Suppressor macrophage (primary cell): ENCODE measurements at places on chromosomes 16 and 17.
A peak's percentile ranks its signal among the peaks of the same experiment; 100 is the strongest.

- no peak for DNase-seq
Measured at GRCh38 chr16:29898135-29898803, 1.1 kb downstream of the SEZ6L2 start.

DNA sequence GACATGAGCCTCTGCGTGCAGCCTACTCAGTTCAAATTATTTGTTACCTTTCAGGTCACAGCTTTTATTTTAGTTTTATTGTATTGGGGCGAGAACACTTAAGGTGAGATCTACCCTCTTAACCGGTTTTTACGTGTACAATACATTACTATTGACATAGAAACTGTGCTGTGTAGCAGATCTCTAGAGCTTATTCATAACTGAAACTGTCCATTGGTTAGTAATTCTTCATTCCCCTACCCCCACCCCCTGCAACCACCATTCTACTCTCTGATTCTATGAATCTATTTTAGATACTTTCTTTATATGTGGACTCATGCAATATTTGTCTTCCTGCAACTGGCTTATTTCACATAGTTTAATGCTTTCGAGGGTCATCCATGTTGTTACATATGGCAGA is 43.5 kb downstream of the KNOP1 start:
- DNase-seq: no peak

- no peak for DNase-seq
Measured at GRCh38 chr17:12706070-12706469, 40.4 kb downstream of the MYOCD start.

DNA sequence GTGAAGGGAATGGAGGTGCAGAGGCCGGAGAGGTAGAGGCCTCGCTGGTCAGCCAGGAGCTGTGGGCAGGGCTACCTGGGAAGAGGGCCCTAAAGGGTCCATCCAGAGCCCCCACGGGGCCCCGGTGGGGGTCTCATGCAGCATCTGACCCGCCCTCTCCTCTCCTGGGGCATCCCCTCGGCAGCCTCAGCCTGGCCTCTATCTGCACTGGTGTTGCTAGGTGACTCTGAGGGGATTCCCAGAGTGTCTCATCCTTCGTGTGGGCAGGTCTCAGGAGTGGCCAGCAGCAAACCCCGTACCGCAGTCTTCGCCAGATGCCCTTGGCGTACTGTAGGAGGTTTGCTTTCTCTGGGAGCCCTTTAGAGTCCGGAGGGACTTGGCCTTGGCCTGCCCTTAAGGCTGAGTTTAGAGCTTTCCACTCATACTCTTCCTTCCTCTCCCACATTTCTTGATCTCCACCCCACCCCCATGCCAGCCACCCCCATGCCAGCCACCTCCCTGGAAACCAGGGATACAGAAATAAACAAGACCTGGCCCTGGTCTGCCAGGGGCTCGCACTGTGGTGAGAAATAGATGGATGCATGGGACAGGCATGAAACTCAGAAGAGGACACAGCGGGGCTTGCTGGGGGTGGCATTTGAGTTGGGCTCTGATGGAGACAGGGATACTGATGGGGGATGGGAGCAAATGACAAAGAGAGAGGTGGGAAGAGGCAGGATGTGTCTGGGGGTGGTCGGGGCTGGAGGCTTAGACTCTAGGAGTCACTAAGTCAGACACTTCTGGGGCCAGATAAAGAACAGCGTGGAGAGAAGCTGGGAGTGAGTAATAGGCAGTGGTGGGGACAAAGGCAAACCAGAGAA is 9.9 kb downstream of the SLC5A10 start:
- DNase-seq: no peak

DNA sequence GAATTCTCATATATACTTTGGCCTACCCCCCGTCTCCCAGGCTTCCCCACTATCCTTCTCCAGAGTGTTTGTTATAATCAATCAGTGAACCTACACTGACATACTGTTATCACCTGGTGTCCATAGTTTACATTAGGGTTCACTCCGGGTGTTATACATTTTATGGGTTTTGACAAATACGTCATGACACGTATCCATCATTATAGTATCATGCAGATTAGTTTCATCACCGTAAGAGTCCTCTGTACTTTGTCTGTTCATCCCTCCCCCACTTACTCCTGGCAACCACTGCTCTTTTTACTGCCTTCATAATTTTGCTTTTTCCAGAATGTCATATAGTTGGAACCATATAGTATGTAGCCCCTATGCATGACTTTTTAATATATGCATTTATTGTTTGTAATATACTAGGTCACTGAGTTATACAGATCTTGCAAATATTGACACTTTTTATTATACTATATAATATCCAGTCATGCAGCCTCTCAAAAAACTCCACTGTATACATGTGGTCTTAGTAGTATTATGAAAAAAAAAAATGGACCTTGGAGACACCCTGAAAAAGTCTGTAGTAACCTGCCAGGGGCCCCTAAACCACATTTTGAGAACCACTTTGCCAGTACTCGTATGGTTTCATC is 28.4 kb downstream of the PPM1D start:
- no peak for DNase-seq

DNA sequence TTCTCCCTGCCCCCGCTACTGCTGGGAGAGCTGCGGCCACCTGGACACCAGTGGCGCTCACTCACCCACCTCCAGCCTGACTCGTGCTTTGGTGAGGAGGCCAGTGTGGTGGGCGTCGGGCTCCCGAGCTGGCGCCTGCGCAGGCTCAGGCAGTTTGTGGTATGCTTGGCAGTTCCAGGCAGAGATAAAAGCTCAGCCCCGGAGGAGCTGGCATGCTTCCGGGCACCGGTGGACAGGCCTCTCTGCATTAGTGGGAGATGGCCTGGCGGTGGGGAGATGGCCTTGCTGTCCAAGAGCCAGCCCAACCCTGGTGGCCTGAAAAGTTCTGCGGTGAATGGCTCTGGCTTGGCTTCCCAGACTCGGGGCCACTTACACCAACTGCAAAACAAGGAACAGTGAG is 4.1 kb downstream of the ADGRG1 start:
- DNase-seq: no peak

DNA sequence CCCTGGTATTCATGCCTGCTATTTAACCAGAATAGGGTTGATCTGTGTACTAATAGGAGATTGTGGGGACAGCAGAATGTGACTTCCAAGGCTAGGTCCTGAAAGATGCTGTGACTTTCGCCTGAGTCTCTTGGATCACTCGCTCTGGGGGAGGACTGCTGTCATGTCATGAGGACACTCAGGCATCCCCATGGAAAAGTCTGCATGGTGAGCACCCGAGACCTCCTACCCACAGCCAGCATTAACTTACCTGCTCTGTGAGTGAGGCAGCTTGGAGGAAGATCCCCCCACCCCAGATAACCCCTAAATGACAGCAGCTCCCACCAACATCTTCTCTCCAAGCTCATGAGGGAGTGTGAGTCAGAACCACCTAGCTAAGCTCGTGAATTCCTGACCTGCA is 30.3 kb upstream of the C16orf78 start:
- DNase-seq: no peak

DNA sequence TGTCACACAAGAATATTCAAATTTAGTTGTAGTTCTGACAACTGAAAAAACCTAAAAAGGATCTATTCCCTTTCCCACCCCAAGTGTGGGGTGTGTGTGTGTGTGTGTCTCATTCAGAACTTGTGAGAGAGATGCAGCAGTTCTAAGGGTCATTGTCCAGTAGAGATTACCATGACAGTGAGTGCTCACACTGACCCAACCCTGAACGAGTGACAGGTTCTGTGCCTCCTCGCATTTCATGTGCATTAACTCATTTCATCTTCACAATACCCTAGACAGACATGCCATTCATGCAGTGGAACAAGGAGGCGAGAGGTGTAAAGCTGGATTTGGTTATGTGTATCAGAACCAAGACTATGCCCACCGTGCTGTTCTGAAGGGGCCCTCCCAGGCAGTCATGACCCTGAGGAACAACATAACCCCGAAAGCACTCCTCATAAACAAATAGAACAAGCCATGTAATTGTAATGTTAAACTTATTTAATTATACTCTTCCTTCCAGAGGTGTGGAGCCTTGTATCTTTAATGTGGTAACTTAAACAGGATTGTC is 102.1 kb downstream of the CLEC16A start:
- no peak for DNase-seq

DNA sequence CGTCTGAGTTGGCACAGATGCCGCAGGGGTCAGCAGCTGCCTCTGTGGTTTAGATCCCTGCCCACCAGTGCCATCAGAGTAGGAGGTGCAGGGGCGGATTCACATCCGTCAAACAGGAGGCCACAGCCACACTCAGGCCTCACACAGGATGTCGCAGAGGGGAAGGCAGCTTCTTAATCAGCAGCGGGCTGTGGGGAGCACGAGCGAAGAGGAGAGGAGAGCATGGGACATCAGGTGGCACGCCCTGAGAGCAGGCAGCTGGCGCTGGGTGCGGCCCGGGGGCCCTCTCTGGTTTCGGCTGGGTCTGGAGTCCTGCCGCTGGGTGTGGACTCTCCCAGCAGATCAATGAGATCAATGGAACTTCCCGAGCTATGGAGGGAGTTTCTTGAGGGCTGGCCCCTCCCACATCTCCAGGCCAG is 9.6 kb downstream of the LLGL2 start:
- DNase-seq: peak; percentile 42

DNA sequence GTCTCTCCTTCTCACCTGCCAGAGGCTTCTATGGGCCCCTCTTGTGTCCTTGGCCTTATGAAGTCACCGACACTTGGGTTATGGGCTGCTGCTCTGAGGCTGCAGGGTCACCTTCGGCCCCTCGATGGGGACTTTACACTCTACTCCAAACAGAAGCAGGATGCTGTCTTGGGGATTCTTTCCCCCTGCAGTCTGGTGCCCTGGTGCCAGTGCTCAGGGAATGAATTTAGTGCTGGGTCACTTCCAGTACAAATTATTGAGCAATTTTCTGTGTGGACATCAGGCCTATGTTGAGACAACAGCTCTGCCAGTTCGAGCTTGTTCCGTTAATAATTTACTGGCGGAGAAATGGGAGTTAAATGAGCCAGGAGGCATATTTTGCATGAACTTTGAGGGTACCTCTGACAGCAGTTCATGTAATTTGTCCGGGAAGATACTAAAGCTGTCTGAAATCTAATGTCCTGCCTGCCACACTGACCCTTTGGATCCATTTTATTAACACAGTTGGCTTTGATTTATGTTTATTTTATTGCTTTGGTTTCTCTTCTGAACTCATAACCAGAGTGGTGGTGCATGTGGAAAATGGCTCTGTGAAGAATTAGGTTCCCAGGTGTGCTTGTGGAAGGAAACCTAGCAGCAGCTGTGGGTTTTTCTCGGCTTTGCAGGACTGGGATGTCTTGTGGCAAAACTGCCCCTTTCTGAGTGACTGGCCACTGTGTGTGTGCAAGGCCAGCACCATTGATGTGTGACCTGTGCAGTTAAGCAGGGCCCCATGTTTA is 34.1 kb upstream of the DHX8 start:
- no peak for DNase-seq

- peak; percentile 29 for DNase-seq
Measured at GRCh38 chr16:81633680-81634379, 145.3 kb upstream of the PLCG2 start.

- no peak for DNase-seq
Measured at GRCh38 chr17:52048137-52048898, 110.2 kb downstream of the CA10 start.

DNA sequence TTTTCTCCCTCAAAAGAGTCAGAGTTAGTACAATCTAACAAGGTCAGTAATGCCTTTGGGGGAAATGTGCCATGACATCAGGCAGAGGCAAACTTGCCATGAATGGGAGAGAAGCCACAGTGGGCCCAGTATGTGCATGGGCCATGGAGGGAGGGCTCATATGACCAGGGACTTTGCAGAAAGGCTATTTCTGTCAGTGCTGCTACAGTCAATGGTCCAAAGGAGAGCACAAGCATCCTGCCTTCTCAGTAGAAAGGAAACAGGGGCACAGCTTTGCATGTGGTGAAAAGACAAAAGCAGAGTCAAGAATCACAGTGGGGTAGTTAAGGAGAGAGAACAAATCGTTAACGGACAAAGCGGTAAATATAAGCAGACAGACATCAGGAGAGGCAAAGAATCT is 11.2 kb upstream of the CORO6 start:
- DNase-seq: no peak

DNA sequence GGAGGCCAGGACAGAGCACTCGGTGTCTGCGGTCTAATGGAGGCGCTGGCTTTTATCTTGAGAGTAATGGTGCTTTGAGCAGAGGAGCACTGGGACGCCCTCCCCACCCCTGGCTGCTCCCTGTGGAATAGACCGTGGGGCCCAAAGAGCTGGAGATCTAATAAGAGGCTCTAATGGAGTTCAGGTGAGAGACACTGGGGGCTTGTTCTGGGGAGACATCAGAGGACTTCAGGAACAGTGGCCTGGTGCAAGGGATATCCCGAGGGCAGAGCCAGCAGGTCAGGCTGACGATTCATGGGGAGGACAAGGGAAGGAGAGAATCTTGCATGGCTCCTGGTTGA is 9.5 kb upstream of the KRT19 start:
- DNase-seq: no peak

DNA sequence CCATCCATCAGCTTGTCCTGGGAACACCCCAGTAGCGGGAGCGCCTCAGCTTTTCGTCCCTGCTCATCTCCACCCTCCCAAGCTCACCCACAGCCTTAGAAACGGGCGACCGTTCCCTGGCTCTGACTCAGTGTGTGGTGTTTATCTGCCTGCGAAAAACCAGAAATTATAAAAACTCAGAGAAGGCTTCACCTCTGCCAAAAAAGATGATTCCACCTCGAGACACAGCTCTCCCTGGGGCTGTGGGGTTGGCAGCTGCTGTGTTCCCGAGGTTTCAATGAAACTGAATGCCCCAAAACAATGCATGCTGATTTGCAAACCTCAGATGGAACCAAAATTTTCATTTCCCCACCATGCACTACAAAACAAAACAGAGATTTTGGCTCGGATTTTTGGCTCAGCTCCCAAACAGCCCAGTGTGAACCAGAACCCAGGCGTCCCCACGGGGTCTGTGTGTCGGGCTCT is 62.4 kb upstream of the MED9 start:
- no peak for DNase-seq

DNA sequence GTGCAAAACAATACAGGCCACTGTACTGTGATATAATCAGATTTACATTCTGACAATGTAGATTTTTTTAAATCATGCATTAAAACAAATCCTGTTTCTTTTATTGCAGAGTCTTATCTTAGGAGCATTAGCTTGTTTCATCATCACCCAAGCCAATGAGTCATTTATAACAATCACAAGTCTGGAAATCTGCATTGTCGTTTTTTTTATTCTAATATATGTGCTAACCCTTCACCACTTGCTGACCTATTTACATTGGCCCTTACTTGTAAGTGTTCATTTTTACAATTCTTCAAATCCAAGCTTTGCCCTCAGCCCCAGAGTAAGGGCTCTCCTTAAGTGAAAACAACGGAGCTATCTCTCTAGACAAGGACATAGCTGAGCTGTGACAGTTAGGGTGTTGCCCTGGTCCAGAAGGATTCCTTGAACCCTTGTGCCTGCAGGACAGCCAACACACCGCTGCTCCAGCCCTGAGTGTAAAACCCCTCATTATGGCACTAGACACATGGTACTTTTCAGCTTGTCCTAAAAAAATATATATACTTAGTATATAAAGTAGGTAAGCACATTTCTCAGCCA is 3.7 kb downstream of the CMTM1 start:
- no peak for DNase-seq

GRCh38 chr17:42894283-42895184 is 6.1 kb upstream of the G6PC1 start:
- DNase-seq: no peak

GRCh38 chr16:2019518-2019920 is at the start of gene NPW:
Gene NPW, plus strand, starts transcription at chr16:2019785.
- DNase-seq: no peak
